ENCODE measurements at places on chromosomes 1 and 21. TPM values are rescaled to one million over a fixed set of nuclear protein-coding genes. Genes with fewer than 3 reads are reported as not detected.

TINAGL1 gene
- not detected for total RNA-seq

C4BPA gene
- total RNA-seq: not detected

GUCA2B gene
- total RNA-seq: not detected

NTNG1 gene
- not detected for total RNA-seq

CLDN17 gene
- not detected for total RNA-seq

All from activated CD4-positive, alpha-beta memory T cell treated with anti-CD3 and anti-CD28 coated beads for 36 hours (primary cell).